Cerebellum (tissue), 4 donors: ENCODE measurements at places on chromosomes 5 and 9. TPM values are rescaled to one million over a fixed set of nuclear protein-coding genes. Genes with fewer than 3 reads are reported as not detected.

GRCh38 chr9:114631166-114631565 is 20.1 kb downstream of the TMEM268 start:
- DNase-seq, result no peak

- DNase-seq, result no peak
Measured at GRCh38 chr9:129458155-129458661, 162.7 kb downstream of the C9orf50 start.

- DNase-seq, result no peak
Measured at GRCh38 chr9:136521537-136521936, 24.3 kb downstream of the NOTCH1 start.

Gene IRGM
- total RNA-seq, result 0.45 TPM

Gene MYORG
- 6.3 TPM for total RNA-seq

GRCh38 chr9:131276094-131276888 is at the start of gene FAM78A:
TSS of gene FAM78A (minus strand) at chr9:131276510. CDS start at chr9:131276179, 331 bp downstream.
- no peak for DNase-seq
